ENCODE measurements at places on chromosomes 5 and 9.

DNA sequence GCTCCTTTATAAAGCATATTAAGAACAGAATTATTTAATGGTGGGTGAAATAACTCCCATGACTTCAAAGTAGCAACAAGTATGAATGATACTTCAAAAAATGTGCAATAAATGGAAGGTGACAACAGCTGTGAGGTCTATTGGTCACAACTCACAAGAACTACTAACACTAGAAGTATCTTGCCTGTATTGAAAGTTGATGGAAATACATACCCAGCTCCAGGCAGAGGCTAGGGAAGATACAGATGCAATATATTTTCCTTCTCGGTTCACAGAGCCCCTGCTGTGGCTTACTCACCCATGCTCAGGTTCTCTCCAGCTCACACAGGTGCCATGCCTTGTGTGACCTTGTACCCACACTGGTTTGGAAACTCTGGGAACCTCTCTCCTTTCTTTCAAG, 133.8 kb downstream of the LIFR start:
- no peak for DNase-seq

- DNase-seq, result no peak
These were observed 2.6 kb downstream of the NR5A1 start for GRCh38 chr9:124504530-124505005.

DNA sequence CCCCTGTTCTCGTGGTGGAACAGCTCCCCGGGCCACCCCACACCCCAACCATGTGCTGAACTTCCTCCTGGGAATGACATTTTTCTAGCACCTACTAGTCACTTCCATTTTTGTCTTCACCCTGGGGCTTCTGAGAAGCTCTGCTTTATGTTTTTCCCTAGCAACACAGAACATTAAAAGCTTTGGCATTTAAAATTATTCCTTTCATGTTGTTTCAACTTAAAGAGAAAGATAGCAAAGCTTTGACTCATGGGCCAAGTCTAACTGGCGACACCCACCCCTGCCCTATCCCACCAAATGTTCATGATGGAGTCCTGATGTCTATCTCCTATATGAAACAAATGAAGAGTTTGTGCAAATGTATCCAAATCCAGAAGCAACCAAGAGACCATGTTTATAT, 22.4 kb downstream of the BOD1 start:
- DNase-seq, result no peak

- no peak for DNase-seq
These were observed 77.7 kb downstream of the TMEM174 start for GRCh38 chr5:73250645-73251044.

DNA sequence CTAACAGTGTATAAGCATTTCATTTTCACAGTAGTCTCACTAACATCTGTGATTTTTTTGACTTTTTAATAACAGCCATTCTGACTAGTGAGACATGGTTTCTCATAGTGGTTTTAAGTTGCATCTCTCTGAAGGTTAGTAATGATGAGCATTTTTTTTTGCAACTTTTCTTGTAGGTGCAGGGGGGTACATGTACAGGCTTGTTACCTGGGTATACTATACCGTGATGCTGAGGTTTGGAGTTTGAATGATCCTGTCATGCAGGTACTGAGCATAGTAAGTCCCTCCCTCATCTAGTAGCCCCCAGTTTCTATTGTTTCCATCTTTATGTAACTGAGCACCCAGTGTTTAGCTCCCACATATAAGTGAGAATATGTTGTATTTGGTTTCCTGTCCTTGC, 444.6 kb upstream of the DAB2 start:
- DNase-seq, result no peak

DNA sequence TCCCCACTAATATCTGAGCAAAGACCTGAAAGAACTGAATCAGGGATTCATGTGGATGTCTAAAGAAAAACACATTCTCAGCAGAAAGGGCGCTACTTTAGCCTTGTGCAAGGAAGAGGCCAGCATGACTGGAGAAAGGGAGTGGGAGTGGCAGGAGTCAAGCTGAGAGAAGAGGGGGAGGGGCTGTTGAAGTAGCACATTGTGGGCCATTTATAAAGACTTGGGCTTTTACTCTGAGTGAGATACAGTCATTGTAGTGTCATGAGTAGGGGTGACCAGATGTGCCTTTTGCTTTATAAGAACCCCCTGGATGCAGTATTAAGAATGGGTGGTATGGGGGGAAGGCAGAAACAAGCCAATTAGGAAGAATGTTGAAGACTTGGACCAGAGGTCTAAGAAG, 452.8 kb downstream of the ENC1 start:
- no peak for DNase-seq

All from DND-41 (cell line).